ENCODE measurements at places on chromosomes 11 and 22. TPM values are rescaled to one million over a fixed set of nuclear protein-coding genes. Genes with fewer than 3 reads are reported as not detected.

Gene MPZL2
- total RNA-seq: 1.5 TPM

Gene C11orf86
- not detected for total RNA-seq

Gene OR4C16
- total RNA-seq: not detected

Gene RPS3
- 3,272 TPM for total RNA-seq

Gene A4GALT
- 0.10 TPM for total RNA-seq

Gene CEND1
- total RNA-seq: not detected

Gene OR8A1
- not detected for total RNA-seq

Gene SNX32
- not detected for total RNA-seq

Gene GRAP2
- 94.1 TPM for total RNA-seq

Gene LBHD1
- 5.9 TPM for total RNA-seq

Gene KBTBD3
- 4.7 TPM for total RNA-seq

Gene MTNR1B
- not detected for total RNA-seq

Gene HTR3A
- total RNA-seq: 0.21 TPM

Gene GNG3
- total RNA-seq: not detected

Gene SNX19
- 46.6 TPM for total RNA-seq

Gene THOC5
- total RNA-seq: 27.9 TPM

Gene SCUBE1
- total RNA-seq: 0.94 TPM

Gene SCGB1D2
- not detected for total RNA-seq

Gene BRSK2
- total RNA-seq: 0.10 TPM

Gene KIF18A
- 6.2 TPM for total RNA-seq

Gene ROBO4
- 0.31 TPM for total RNA-seq

Gene OR10G8
- total RNA-seq: not detected

Gene MS4A7
- 28.7 TPM for total RNA-seq

Gene SSRP1
- 22.7 TPM for total RNA-seq

Gene POLA2
- total RNA-seq: 12.2 TPM

Gene TYMP
- 151 TPM for total RNA-seq

Data from mononuclear cell (primary cell).